ENCODE measurements at places on chromosomes 6 and 20.

GRCh38 chr6:5680095-5680494 is 326.6 kb downstream of the NRN1 start:
- no peak for DNase-seq

- DNase-seq = peak; percentile 57
Observed at GRCh38 chr20:59087829-59088433, 45.3 kb upstream of the PRELID3B start.

GRCh38 chr6:46190889-46191288 is 20.1 kb upstream of the ENPP5 start:
- DNase-seq = no peak

- DNase-seq = no peak
Observed at GRCh38 chr6:96197241-96197640, 181.5 kb downstream of the FUT9 start.

DNA sequence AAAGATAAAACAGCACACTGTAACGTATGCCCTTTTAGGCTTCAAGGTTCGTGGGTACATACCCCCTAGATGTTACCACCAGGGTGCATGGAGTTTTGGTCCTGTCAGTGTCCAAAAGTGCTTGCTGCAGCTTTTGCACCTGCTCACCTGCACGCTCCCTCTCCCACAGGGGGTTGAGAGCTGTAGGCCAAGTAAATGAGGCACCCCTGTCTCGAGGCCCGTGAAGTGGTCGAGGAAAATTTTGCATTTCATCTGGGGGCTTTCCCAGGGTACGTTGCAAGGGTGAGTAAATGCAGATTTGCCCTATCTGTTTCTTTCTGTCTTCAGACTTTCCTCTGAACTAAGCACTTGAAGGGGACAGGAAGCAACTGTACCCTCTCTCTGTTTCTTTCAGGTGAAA is 136.0 kb downstream of the THBS2 start:
- DNase-seq = no peak

- DNase-seq = no peak
Observed at GRCh38 chr6:68701159-68701558, 66.1 kb downstream of the ADGRB3 start.

GRCh38 chr6:168201383-168201782 is 118.2 kb downstream of the DACT2 start:
- no peak for DNase-seq

DNA sequence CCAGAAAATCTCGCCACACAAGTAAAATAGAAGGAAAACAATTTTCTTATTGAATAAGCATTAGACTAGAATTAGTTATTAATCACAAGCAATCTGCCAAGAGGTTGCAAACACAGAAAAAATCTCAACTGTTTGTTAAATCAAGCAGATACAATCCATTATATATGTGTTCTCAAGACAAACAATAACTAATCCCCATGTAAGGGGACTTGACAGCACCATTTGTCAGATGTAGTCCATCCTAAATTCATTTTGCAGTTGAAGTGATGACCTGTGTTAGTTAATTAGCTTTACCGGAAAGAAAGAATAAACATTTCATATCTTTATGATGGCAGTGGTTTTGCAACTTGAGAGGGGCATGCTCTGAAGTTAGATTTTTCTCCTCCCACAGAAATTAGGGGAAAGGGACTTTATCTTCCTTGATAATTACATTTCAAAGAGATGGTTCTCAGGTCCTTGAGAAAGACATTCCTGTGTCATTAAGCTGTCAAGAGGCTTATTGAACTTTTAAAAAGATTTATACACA is 1588.0 kb downstream of the GRIK2 start:
- DNase-seq = no peak

GRCh38 chr6:160071805-160072690 is 49.6 kb upstream of the SLC22A1 start:
- DNase-seq = no peak

- DNase-seq = no peak
Observed at GRCh38 chr6:94377835-94378234, 958.5 kb upstream of the EPHA7 start.

- DNase-seq = no peak
Observed at GRCh38 chr6:164379795-164380194, 929.6 kb downstream of the C6orf118 start.

DNA sequence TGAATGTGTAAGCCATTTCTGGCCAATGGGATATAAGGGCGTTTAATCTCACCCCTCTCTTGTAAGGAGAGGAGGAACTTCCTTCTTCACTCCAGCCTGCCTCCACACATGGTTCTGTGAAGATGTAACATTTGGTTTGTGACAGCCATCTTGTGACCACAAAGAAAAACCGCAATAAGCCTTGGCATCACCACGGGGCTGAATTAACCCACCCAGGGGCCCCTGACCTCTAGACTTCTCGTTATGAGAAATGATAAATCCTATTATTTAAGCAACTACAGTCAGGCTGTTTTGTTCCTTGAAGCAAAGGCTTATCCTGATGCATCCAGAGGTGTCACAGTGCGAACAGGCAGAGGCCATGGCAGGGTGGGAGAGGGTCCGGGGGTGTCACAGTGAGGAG is 139.7 kb downstream of the CDC5L start:
- DNase-seq = no peak

- DNase-seq = no peak
Observed at GRCh38 chr6:160002882-160003281, 34.0 kb downstream of the IGF2R start.

- no peak for DNase-seq
Observed at GRCh38 chr6:150250826-150251225, 108.0 kb downstream of the PPP1R14C start.
